Hepatic stellate cell (primary cell): ENCODE measurements at places on chromosomes 12 and 14.
A peak's percentile ranks its signal among the peaks of the same experiment; 100 is the strongest.

- DNase-seq: peak; percentile 66
These were observed 1.1 kb upstream of the RNASE4 start for GRCh38 chr14:20683125-20683890.

- no peak for DNase-seq
These were observed 45.2 kb upstream of the APPL2 start for GRCh38 chr12:105280966-105281693.

GRCh38 chr12:93895089-93895445 lies 217.9 kb downstream of the CRADD start:
- peak; percentile 40 for DNase-seq

- no peak for DNase-seq
These were observed 38.5 kb downstream of the SPTB start for GRCh38 chr14:64841121-64841651.

GRCh38 chr14:73728717-73729330 lies 14.6 kb upstream of the PNMA1 start:
- DNase-seq: peak; percentile 86

GRCh38 chr14:33916663-33917565 lies 34.0 kb downstream of the EGLN3 start:
- no peak for DNase-seq

- no peak for DNase-seq
These were observed 23.2 kb downstream of the ATP2B1 start for GRCh38 chr12:89685363-89685972.

DNA sequence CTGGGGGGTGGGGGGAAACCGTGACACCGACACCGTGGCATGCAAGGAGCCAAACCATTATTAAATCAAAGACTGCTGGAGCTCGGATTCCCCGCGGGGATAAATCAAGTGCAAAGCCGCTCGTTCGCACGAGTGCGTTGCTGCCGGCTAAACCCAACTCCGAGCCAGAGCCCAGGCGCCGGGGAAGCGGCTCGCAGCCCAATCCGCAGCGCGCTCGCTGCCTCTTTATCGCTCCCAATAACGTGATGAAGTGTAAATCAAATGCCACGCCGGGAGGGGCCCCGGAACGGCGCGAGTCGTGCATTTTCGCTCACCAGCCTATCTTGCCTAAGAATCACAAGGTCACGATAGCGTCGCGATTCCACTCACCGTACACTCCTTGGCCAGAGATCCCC lies 1.3 kb downstream of the MDGA2 start:
- DNase-seq: peak; percentile 49

DNA sequence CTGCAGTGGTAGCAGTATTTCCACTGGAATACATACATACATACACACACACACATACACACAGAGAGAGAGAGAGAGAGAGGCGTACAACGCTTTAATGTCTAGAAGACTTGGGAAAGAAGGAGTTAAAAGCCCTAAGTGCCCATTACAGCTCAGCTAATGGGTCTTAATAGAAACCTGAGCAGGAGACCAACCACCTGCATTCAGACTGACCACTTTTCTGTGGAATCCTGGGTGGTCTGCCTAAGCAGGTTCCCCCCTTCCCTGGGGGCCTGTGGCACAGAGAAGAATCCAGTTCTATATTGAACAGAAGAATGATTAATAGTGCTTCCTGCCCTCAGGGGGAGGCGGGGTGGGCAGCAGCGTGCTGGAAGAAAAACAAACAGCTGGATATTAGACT lies 312.4 kb upstream of the PRKD1 start:
- DNase-seq: no peak

- DNase-seq: no peak
These were observed 7.1 kb upstream of the EP400 start for GRCh38 chr12:131942671-131943070.

DNA sequence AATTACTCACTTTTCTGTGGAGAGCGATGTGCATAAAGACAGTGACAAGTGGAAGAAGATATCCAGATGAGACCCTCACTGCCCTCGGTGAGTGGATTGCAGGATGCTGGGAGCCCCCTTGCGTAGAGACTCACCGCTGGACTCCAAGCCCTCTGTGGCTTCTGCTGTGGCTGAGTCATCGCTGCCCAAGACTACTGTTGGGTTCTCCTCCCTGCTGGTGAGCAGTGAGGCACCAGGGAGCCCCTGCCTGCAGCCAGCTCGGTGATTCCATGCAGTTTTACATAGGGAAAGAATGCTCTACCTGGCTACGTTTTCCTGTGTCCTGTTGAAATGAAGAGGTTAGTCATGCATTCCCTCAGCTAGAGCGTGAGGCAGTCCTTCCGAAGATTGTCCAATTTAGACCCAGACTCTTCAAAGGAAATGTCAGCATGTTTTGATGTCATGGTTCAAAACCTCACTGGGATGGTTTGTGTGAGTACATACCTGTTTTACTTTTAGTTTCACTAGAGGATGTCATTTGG lies 28.2 kb downstream of the TRAF3 start:
- peak; percentile 29 for DNase-seq

GRCh38 chr14:91378930-91379578 lies 38.6 kb downstream of the CCDC88C start:
- DNase-seq: no peak

DNA sequence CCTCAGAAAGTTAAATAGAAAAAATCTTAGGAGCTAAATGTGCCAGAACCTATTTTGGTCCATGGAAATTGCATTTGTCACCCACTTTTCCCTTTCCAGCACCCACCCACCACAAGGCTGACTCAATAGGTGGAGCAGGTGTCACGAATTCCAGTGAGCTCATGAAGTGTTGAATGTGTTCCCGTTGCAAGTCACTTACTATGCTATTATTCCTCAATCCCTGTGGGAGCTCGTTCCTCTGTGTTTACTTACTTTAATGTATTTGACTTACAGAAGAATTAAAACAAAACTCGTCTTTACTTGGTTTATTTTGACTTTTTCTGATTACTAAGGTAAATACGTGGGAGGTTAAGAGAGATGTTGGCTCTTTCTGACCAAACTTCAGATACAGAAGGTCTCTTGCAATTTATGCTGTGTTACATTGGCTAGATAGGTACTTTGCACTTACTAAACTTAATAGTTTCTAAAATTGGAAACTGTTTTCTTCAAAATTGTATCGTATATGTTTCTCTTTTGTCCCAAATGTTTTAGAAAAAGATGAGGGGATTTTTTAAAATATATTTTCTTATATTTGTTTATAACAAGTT lies 269.4 kb upstream of the NOVA1 start:
- no peak for DNase-seq

DNA sequence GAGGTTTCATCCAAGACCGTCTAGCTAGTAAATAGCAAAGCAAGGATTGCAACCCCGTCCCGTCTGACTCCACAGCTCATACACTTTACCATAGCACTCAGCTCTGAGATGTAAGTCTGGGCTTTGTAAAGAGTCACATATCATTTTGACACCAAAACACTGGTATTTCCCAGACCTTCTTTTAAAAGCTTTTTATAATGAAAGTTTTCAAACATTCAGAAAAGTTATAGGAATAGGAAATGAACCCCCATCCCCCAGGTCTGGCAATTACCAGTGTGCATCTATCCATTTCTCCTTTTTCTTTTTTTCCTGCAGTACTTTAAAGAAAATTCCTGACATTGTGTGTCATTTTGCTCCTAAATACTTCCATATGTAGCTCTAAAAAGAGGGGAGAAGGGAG lies 183.6 kb upstream of the CCND2 start:
- DNase-seq: no peak

GRCh38 chr12:101009274-101009673 lies 200.8 kb downstream of the SLC5A8 start:
- DNase-seq: no peak

- peak; percentile 27 for DNase-seq
These were observed 23.8 kb upstream of the LRTM2 start for GRCh38 chr12:1796515-1797010.

GRCh38 chr12:123696207-123696606 lies 15.9 kb upstream of the ATP6V0A2 start:
- DNase-seq: no peak

- no peak for DNase-seq
These were observed 51.4 kb downstream of the CLMN start for GRCh38 chr14:95268350-95268749.

DNA sequence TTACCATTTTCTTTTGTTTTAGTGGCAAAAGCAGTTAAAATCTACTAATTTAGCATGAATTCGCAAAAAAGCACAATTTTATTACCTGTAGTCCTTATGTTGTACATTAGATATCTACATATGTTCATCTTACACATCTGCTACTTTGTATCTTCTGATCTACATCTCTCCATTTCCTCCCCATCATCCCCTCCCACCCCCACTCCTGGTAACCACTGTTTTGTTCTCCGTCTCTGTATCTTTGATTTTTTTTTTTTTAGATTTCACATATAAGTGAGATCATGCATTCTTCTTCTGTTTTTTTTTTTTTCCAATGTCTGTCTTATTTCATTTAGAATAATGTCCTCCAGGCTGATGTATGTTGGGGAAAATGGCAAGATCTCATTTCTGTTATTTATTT lies 922.7 kb downstream of the VRK1 start:
- DNase-seq: no peak
